ENCODE measurements at places on chromosomes 5 and 9.

GRCh38 chr5:180645274-180646204 is 3.9 kb downstream of the FLT4 start:
- DNase-seq = no peak

DNA sequence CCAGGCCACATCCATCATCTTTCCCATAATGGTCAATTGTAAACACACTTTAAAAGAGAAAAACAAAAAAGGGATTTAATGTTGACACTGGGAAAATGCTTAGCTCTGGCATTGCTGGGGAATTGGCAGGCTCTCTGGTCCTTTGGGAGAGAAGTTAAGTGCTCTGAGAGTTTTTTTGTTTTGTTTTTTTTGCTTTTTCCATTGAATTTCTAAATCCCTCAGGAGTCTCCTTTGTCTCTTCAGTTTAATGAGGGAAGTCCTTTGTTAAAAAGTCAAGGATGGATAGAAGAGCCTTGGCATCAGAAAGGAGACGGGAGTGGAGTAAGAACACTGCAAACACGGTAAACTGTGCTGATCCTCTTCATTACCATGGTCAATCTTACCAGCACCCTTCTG is 7.1 kb upstream of the HAND1 start:
- no peak for DNase-seq

GRCh38 chr9:76580820-76581219 is 121.8 kb downstream of the GCNT1 start:
- DNase-seq = no peak

- DNase-seq = no peak
These were observed 35.1 kb downstream of the GAS1 start for GRCh38 chr9:86912210-86912609.

DNA sequence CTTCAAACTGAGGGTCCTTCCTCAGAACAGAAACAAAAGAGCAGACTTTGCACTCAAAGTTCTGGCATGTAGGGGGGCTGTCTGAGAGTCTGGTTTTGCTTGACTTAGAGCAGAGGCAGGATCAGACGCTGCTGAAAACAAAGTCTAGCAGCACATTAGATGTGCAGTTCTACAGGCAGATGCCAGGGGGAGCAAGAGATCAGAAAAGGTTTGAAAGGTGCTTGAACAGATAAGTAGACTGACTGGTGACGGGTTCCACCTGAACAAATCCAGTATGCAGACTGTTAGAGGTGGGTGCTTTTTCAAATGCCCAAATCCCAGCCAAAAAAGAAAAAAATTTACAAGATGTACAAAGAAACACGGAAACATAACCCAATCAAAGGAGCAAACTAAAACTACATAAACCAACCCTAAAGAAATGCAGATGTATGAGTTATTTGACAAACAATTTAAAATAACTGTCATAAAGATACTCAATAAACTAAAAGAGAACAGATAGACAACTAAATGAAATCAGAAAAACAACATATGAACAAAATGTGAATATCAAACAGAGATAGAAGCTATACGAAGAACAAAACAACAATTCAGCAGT is 194.7 kb upstream of the FREM1 start:
- DNase-seq = peak; percentile 53

DNA sequence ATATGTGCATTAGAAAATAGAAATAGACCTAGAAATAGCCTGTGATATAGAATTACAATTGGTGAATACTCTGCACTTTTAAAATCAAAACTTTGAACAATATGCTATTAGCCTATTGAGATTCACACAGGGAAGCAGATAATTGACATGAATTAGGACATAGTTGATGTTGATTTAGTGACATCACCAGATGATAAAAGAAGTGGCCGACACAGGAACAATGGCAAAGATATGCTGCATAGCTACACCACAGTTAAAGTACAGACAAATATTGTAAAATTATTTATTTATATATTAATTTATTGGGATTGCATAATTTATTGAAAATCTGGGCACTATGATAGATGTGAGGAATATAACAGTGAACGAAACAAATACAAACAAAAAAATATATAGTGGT is 261.5 kb upstream of the CCNH start:
- no peak for DNase-seq

GRCh38 chr5:5497152-5497788 is 74.8 kb downstream of the ICE1 start:
- DNase-seq = peak; percentile 68

- DNase-seq = peak; percentile 76
These were observed at the start of gene ZNF462 for GRCh38 chr9:106862821-106863720. Gene ZNF462 (plus strand): TSS chr9:106863166. CDS start chr9:106923384, 60,218 bp downstream.

GRCh38 chr5:168683247-168683926 is 104.2 kb upstream of the PANK3 start:
- DNase-seq = no peak

All from ELR (cell line).